Right renal pelvis (tissue), 4 donors: ENCODE measurements at places on chromosomes 5 and 9.

DNA sequence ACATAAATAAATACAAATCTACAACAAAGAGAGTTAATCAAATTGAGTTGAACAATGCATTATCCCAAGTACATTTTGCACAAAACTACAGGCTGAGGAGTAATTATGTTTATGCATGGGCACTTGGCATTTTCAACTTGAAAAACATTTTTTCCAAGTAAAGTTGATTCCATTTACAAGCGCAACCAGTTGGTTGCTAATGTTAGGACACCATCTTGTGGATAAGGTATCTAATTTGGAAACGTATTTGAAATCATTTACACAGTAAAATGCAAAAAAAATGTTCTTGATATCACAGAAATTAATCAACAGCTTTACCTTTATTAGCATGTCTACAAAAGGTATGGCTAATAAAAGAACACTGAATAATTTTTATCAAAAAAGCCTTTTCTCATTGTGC lies 18.8 kb downstream of the FTMT start:
- DNase-seq: no peak

DNA sequence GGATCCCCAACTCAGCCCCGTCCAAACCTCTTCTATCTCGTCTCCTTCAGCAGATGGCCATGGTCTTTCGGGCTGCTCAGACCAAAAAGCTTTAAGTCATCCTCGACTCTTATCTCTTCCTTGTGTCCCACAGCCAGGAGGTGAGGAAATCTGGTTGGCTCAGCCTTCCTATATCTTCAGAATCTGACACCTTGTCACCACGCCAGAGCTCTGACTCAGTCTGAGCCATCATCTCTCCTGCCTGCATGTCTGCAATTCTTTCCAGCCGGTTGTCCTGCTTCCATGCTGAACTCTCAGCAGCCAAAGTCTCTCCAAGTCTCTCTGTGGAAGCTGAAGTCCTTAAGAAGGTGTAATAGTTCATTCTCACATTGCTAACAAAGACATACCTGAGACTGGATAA lies 419.3 kb upstream of the ADAMTS16 start:
- no peak for DNase-seq

DNA sequence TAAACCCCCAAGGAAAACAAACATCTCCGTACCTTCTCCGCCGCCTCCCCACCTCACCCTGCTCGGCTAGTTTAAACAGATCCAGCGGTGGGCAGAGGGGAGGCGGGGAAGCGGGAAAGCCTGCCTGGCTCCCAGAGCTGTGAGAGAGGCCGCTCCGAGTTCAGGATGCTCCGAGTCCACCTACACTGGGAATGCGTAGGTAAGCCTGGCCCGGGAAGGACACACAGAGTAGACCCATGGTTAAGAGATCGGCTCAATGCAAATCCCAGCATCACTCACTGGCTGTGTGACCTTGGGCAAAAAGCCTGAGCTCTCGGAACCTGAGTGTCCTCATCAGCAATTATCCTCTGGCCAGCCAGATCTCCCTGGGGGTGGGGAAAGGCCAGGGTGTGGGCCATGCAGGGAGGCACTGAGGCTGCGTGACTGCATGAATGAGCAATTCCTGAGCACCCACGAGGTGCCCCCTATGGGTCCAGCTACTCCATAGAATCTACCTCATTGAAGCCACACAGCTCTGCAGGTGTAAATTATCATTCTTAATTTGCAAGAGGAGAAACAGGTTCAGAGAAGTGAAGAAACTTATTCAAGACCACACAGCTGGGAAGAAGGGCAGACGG lies 30.5 kb upstream of the LMX1B start:
- no peak for DNase-seq

GRCh38 chr5:1032011-1032410 lies 23.4 kb downstream of the NKD2 start:
- no peak for DNase-seq

DNA sequence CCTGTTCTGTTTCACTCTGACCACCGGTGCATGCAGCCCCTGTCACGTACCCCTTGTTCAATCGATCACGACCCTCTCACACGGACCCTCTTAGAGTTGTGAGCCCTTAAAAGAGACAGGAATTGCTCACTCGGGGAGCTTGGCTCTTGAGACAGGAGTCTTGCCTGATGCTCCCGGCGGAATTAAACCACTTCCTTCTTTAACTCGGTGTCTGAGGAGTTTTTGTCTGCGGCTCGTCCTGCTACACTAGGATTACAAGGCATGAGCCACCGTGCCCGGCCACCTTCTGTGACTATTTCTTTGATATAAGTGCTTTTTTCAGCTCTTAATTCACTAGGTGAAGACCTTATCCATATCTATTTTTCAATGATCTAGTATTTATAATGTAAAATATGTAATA lies 167.5 kb downstream of the TTC39B start:
- no peak for DNase-seq

DNA sequence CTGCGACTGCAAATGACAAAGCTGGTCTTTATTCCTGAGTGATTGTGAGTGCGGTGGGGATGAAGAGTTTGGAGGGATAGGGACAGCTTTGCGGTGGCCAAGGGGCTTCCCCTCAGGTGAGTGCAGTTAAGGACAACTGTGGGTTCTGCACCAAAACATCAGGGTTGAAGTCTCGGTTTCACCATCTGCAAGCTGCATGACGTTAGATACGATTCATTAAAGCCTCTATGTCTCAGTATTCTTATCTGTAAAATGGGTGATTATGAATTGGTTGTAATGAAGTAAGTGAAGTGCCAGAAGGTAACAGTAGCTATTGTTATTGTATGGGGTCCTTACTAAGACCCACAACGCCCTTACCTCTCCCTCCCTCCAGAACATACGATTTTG lies 226.8 kb upstream of the DAPK1 start:
- no peak for DNase-seq

DNA sequence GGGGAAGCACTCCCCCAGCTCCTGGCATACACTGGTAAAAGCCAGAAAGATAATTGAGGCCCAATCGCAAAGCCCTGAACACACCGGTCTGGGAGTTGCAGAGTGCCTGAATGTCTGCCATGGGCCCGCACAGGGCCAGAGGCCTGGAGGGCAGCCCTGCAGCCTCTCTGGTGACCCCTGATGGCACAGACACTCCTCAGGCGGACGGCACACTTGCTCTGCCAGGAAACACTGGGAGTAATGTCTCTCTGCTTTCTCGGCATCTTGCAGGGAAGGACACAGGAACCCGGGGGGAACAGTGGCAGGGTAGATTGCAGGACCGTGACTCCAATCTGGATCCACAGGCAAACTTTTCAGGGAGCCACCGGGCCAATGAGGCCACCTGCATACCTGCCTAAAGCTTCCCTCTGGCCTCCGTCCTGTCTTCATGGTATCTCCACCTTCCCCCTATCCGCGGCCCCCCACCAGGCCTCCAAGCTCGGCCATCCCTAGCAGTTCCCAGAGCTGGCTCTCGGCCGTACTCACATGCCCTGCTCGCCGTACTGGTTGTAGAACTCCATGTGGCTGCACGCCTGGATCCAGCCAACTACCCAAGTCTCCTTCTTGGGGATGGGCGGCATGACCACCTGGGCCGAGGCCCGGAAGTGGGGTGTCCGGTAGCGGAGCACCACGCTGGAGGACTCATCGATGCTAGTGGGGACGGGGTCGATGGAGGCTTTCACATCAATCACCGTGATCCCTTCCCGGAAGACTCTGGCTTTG lies 797 bp downstream of the FAM78A start:
- DNase-seq: no peak

DNA sequence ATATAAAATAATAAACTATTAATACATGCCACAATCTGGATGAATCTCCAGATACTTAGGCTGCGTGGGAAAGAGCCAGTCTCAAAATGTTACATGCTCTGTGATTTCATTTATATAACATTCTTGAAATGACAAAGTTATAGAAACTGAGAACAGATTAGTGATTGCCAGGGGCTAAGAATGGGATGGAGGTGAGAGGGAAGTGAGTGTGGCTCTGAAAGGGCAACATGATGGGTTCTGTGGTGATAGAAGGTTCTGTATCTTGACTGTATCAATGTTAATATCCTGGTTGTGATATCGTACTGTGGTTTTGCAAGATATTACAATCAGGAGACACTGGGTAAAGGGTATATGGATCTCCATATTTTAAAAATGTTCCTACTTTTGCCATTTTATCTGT lies 50.7 kb downstream of the SPEF2 start:
- no peak for DNase-seq

DNA sequence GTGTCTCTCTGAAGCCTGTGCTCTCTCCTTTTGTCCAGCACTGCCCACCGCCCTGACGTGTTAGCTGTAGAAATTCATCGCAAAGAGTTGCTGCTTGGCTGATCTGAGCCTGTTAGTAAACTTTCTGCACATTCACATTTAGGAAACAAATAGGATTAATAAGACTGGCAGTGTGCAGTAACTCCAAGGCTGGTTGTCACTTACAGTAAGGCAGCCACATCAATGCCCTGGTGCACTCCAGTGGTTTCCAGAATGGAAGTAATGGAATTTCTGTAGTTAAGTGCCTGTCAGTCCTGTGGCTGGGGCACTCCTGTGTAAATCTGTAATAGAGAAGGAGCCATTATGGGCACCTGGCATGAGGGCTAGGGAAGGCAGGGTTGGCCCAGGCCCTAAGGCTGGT lies 70.6 kb downstream of the DOCK2 start:
- no peak for DNase-seq

DNA sequence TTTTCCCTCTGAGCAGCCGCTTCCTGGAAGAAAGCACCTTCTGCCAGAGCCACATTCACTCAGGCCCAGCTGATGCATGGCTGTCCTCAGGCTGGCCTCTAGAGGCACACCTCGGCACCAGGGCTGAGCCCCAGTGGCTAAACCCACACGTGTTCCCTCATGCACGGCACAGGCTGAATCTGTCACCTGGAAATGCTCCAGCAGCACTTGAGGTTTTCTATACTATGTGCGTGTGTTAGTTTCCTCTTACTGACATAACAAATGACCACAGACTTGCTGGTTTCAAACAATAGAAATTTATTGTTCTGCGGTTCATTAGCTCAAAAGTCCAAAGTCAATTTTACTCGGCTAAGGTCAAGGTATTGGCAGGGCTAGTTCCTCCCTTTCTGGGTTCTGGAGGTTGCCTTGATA lies 141.4 kb downstream of the LRRC70 start:
- DNase-seq: peak; percentile 58

- DNase-seq: no peak
Measured at GRCh38 chr9:136721339-136722092, 9.1 kb downstream of the DIPK1B start.

DNA sequence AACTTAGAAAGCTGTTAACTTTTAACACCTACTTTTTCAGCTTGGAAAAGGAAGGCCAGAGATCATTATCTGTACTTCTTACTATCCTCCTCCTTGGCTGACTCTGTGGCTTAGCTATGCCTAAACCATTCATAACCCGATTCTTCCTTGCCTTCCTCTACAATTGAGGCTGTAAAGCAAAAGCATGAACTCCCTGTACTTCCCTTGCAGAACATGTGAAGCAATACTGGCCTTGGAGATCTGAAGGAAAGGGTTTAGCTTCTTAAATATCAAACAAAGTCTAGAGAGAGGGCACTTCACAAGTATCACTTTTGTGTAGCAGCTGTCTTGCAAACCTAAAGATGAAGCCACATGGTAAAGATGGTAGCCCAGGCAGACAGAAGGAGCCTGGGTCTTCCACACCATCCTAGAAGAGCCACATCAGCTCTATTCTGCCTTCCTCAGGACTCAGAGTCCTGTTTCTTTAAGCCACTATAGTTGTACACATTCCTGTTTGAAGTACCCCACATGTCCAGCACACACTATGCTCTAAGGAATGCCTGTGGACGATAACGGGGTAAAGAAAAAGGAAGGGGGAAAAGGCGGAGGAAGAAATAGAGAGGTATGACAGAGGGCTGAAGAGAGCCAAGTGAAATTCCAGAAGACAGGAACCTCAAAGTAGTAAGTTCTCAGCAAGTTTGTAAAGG lies 169.2 kb downstream of the SLIT3 start:
- no peak for DNase-seq

DNA sequence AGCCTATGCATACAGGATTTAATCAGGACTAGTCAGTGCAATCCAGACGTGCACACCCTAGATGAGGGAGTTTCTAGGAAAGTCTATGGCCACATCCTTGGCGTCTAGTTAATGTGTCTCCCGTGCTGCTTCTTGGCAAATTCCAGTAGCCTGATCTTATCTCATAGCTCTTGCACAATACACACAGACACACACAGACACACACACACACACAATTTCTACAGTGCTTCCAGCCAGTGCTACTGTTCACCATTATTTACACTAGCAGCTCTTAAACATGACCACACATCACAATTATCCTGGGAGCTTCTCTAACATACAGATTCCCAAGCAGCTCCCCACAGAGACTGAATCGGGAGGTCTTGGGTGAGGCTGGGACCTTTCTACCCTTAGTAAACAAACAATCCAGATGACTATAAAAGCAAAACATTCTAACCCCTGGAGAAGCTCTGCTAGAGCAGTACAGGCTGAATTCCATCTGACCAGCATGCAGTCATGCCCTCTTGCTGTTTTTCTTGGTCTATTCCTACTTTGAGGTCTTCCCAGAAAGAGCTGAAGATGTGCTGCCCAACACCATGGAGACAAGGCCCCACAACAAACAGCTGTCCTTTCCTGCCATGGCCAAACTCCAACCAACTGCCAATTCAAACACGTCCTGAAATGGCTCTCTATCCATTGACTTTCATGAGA lies 236.6 kb downstream of the DEPDC1B start:
- DNase-seq: no peak

GRCh38 chr5:147036691-147037245 lies 158.2 kb upstream of the PPP2R2B start:
- DNase-seq: no peak

- DNase-seq: no peak
Measured at GRCh38 chr5:24904981-24905517, 260.3 kb upstream of the CDH10 start.

GRCh38 chr5:181069767-181070491 lies 29.9 kb downstream of the BTNL9 start:
- DNase-seq: no peak

DNA sequence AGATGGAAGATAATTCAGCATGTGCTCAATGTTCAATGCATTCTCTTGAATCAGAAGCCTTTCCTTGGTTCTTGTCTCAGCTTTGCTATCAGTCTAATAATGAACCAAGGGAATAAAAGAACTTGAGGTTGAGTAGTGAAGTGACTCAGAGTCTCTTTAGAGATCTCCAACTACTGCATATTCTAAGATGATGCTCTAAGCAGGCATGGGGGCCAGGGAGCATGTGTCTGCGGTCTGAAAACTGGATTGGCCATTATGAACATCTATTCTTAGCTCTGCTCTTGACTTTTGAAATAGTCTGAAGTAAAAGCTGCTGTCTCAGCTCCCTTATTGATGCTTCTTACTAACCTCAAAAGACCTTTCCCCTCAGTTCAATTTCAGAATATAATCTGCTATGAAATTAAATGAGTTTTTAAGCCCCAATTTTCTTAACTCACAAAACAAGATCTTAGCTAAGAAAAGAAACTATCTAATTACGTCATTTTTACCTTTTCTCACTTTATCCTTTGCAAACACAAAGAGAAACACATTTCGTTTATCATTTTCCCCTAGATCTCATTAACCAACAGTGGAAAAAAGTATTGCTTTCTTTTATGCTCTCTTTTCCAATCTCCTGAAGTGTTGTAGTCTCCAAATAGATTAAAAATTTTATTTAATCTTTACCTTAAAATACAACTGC lies 44.8 kb downstream of the PLCXD3 start:
- DNase-seq: no peak

- DNase-seq: no peak
Measured at GRCh38 chr9:79382458-79382857, 189.3 kb upstream of the TLE4 start.

GRCh38 chr5:178435321-178436238 lies 154.6 kb downstream of the COL23A1 start:
- no peak for DNase-seq

- no peak for DNase-seq
Measured at GRCh38 chr5:16542236-16542635, 74.6 kb downstream of the RETREG1 start.
